NCI-H2171 treated with DMSO at 0.1 percent for 48 hours (cell line): ENCODE measurements at places on chromosomes 1 and 21.
A peak's percentile ranks its signal among the peaks of the same experiment; 100 is the strongest.

GRCh38 chr1:56473582-56474270, 105.6 kb downstream of the PLPP3 start:
- no peak for DNase-seq

- DNase-seq = no peak
These were observed 181.3 kb downstream of the ZNF281 start for GRCh38 chr1:200228486-200228885.

- DNase-seq = no peak
These were observed 35.8 kb upstream of the OLFM3 start for GRCh38 chr1:102032534-102032933.

GRCh38 chr1:6246497-6247467, 2.8 kb downstream of the HES3 start:
- peak; percentile 80 for DNase-seq

DNA sequence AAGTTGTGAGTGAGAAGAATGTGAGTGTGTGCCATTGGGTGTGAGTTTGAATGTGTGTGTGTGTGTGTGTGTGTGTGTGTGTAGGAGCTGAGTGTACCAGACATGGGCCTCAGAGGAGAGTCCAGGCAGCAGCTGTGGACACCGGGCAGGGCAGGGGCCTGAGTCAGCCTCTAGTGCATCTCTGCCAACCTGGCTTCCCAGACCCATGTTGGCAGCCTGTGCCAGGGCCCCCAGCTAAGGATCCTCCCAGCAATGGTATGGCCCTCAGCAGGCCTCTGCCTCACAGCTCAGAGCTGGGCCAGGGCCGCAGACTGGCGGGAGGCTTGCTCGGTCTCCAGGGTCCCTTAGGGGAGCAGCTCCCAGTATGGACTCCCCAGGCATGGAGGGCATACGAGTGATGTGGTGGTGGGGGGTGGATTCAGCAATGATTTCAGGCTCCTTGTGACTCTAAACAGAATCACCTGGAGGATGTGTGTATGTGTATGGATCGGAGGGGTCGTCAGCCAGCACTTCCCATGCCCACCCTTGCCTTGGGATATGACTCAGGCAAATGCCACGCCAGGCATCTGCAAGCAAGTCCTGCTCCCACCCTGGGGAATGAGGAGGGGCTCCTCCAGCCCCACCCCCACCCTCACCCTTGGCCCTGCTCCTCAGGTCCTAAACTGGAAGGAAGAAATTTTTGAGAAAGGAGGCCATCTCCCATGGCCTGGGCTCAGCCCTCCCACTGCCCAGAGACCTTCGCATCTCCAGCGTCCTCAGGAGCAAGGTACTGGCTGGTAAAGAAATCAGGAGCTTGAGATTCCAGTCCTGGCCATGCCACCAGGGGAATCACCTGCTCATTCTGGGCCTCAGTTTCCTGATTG, 1.8 kb upstream of the FOXO6 start:
- no peak for DNase-seq

DNA sequence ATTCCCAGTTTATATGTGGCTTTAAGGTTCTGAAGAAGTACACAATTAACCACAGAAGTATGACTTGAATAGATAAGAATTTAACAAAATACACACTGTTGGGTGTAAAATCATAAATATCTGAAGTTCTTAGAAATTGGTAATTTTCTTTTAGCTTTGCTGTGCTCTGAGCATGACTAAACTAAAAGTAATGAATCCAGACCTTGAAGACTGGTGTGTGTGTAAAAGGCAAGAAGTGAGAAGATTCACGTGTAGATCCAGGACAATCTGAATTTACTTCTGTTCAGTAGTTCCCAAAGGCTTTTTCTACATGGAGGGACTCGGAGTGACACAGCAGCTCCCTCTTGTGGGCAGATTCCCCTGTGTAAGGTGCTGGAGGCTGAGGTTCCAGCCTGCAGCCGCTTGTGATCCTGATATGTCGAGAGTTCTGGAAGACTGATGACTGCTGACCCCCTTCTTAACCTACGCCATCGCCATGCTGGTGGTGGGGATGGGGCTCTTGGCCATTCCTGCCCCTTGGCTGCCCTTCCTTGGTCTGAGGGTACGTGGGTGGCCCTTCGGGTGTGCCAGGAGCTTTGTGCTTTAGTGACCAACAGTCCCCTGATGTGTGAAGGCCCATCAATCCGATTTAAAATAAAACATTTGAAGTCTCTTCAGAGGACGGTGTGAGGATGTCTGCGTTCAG, 62.7 kb downstream of the ADARB1 start:
- peak; percentile 71 for DNase-seq

GRCh38 chr1:235495551-235495950, 8.7 kb downstream of the B3GALNT2 start:
- DNase-seq = no peak

DNA sequence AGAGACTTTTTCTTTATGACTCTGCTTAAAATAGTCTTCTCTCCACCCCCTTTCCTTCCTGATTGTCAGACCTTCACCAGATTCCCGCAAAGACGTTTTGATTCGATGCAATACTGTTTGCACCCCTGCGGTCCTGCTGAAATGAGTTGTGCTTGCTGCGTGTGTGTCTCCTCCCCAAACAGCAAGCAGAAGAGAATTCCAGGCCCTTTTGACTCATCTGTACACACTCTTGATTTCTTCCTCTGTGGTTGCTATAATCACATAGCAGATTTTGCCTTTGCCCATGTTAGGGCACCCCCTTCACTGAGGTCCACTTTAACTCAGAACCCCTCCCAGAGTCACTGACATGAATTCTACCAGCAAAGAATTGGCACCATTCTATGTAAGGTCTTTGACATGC, 136.5 kb downstream of the ZZZ3 start:
- DNase-seq = no peak

DNA sequence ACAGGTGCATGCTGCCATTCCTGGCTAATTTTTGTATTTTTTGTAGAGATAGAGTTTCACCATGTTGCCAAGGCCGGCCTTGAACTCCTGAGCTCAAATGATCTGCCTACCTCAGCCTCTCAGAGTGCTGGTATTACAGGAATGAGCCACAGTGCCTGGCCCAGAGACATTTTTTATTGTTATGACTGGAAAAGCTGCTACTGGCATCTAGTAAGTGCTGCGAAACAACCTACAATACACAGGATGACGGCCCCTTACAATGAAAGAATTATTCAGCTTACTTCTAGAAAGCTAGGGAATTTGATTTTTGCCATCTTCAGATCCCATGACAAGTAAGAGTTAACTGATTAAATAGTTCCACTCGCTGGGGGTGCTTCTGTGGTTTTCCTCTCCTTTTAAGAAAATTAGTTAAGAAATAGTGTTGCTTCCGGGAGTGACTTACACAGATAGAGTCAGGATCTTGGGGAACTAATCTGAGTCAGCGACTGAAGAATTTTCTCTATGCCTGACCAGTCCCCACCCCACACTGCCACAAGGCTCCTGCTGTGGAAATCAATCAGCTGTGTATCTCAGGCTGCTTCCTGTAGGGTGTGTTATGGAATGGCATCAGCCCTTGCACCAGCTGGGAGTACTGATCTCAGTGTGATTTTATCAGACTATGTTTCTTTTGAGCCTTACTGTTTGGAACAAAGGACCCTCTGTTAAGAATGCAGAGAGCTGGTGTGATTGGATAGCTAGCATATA, 93.0 kb upstream of the BMP8A start:
- DNase-seq = peak; percentile 15

DNA sequence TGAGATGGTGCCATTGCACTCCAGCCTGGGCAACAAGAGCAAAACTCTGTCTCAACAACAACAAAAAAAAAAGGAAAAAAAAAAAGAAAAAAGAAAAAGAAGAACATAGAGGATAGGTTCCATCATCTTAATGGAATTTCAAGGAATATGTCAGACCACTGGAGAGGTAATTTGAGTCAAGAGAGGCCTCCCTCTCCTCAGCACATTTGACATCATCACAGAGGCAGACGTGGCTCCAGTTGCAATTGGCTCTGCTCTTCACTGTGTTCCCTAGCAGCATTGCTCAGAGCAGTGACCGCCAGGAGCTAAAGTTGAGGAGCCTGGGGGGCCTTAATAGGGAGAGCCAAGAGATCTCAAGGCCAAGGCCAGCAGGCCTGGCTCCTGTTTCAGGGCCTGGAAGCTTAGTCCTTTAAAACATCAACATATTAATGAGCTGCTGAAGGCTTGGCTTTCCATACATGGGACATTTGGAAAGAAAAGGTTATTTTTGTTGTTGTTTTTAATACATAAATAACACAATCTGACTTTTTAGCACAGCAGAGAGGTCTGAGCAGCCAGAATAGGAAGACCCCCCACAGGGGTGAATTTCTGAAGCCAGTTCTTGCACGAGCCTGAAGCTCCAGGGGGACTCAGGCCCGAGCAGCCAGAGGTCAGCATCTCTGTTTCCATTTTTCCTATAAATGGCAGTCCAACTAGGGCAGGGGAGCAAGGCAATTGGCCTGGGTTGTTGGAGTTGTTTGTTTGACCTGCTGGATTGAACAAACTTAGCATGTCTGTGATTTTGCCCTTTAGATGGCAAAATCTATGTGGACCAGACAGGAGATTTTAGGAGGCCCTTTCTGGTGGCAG, 118.3 kb upstream of the FGGY start:
- DNase-seq = no peak

DNA sequence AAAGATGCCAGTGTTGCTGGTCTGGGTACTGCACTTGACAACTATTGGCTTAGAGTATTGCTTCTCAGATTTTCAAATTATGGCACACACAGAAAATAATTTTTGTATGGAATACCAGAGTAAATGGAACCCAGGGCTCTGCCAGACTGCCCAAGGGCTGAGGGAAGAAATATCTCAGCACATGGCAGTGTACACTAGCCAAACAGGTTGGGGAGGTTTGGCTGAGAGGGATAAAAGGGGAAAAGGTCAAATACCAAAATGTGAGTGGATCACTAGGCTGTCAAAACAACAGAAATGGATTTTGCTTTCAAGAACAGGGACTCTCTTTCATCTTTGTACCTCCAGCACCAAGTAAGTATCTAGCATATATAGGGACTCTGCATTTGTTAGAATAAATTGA, 3.0 kb upstream of the RGS8 start:
- DNase-seq = no peak

- no peak for DNase-seq
These were observed 25.4 kb downstream of the MDM4 start for GRCh38 chr1:204541626-204542025.

- no peak for DNase-seq
These were observed 6.2 kb upstream of the POFUT2 start for GRCh38 chr21:45293726-45294401.

DNA sequence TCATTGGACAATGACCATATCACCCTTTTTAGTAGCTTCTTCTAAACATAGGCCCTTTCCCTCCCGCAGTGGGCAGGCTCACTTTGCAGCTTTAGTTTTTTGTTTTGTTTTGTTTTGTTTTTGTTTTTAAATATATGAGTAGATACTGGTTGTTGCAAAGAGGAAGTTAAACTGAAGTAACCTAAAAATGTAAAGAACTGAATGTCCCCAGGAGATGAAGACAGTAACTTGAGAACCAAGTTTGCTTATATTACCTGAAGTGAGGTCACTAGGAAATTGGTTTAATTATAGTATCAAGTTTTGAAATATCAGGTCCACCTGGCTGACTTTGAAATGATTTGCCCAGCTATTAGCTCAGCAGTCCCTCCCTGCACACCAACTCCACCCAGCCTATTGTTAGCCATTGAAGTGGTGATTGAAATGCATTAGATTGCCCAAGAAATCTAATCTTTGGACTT, 18.2 kb downstream of the SMAP2 start:
- peak; percentile 4 for DNase-seq

- DNase-seq = no peak
These were observed 25.3 kb downstream of the CACNA1E start for GRCh38 chr1:181508486-181509165.

- DNase-seq = no peak
These were observed 999.5 kb downstream of the NCAM2 start for GRCh38 chr21:21997390-21998333.

GRCh38 chr1:12634696-12635202, 9.1 kb upstream of the AADACL4 start:
- DNase-seq = no peak

DNA sequence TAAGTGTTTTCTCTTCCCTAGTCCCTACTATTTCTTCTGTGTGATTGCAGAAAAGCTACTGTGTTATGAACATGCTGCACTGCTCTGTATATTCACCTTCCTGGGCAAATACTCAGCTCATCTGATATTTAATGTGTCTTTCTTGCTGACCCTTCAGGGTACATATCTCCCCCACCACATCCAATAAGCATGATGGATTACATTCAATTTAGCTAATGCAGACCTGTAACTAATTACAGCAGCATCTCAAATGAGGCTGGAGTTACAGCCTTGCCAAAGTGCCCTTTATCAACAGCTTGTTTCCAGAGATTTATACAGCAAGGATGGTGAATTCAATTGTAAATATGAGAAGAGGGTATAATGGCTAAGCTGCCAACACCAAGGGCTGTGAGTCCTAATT, 144.0 kb downstream of the KCNH1 start:
- DNase-seq = no peak

GRCh38 chr1:155859881-155860871, 809 bp downstream of the SYT11 start:
- DNase-seq = peak; percentile 97

GRCh38 chr1:29664711-29665110, 428.4 kb downstream of the PTPRU start:
- DNase-seq = no peak

- DNase-seq = no peak
These were observed 1.7 kb upstream of the IKBKE start for GRCh38 chr1:206468571-206468970.

- DNase-seq = peak; percentile 35
These were observed 193.3 kb downstream of the EIF4G3 start for GRCh38 chr1:20983297-20983889.

DNA sequence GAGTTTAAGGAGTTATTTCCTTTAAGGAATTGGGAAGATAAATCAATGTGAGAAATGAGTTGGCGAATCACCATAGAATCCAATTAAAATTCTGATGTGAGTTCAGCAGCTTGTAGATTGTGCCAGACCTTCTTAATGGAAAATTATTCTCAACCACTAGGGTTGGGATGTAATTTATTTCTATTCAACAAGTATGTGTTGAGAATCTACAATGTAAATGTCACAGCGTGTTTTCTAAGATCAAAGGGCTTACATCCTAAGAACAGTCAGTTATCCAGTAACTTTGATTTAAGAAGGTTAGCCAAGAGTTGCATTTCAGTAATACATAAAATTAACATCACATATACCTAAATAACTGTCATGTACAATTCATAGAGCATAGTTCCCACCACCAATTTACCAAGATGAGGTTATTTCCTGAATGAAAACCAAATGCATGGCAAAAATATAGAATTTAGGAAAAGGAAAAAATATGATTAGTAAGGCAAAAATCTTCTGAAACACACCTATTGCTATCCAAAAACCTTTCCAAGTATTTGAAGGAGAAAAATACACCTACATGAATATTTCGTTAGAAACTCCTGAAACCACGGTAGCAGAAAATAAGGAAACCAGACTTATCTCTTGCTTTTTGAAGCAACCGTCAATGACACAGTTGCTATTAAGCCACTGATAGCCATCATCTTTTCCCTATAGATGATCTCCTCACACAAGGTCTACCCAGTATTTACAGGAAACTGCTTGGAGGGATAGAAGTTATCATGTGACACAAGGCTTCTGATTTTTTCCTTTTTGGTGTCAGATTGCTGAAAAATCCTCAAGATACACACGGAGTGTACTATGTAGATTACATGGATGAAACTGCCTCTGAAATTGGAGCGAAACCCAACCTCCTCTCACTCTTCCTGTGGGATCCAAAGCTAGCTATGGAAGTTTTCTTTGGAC, 259.4 kb upstream of the POGK start:
- DNase-seq = no peak

GRCh38 chr21:34133802-34134201, 60.4 kb downstream of the MRPS6 start:
- DNase-seq = no peak
